CD4-positive, CD25-positive, alpha-beta regulatory T cell (primary cell): ENCODE measurements at places on chromosomes 13 and 19.

DNA sequence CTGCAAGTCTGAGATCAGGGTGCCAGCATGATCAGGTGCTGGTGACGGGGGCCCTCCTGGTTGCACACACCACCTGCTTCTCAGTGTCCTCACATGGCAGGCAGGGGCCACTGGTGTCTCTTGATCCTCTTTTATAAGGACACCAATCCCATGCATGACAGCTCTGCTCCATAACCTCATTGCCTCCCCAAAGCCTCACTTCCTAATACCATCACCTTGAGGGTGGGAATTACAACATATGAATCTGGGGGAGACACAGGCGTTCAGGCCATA lies 15.0 kb upstream of the MIER2 start:
- DNase-seq = no peak

DNA sequence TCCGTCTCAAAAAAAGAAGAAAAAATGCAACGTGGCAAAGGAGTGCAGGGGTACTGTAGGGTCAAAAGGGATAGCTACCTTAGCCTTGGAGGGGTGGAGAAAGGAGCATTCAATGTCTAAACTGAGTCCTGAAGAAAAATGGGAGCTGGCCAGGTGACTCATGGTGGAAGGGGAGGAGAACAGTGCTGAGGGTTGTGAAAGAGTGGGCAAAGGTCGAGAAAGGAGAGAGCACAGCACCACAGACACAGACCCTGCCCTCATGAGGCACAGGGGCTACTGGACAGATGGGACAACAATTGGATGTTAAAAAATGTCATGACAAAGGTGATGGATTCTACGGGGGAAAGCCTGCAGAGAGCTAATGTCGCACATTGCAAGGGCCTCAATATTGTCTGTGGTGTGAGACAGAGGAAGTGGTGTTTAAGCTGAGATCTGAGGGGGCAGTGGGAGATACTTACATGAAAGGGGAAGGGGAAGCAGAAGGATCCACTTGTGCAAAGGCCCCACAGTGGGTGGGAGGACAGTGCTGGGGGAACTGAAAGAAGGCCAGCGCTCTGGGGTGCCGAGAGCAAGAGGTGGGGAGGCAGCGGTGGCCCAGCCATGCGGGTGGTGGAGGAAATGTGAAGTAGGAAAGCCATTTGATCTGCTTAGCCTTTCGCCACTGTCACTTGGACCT lies 42.9 kb upstream of the URAD start:
- no peak for DNase-seq

- no peak for DNase-seq
These were observed 43.8 kb upstream of the USP29 start for GRCh38 chr19:57075801-57076492.

DNA sequence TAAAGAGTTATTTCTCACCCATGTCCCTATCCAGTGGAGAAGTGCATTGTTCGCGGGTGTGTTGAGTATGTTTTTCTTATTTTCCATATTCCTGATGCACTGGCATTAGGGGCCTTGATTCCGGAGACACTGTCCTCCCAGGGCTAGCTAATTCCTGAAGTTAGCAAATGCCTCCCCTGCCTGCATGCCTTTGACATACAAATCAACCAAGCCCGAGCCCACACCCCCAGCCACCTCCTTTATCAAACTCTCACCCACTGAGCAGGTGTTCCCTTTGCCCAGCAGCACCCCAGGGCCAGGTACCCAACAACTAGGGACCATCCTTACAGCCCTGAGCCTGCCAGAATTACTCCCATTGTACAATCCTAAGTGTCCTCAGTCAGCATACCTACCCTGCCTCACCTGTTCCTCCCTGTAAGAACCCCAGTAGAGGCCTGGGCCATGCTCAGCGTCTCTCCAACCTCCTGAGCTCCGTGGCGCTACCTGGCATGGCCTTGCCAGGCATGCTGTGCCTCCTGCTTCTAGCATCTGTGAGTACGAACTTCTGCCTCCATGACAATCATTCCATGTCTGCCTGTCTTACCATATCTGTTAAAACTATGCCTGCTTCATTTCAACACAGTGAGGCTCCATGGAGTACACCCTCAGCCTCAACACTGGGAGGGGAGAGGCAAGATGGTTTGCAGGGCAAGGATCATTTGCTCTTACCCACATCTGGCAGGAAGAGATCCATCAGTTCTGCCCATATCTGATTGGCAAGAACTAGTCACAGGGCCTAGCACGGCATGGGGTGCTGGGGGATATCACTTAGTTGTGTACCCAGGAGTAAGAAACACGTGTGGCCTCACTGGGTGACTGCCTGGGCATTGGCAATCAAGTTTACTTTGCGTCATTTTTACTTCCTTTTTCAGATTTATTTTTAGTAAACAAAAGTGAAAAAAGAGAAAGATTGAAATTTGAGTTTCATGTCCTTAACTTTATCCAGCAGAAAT lies 203.9 kb downstream of the SHISA2 start:
- DNase-seq = no peak

GRCh38 chr19:55377356-55378131 lies 918 bp downstream of the TMEM190 start:
- DNase-seq = no peak

- no peak for DNase-seq
These were observed 57.0 kb downstream of the NUFIP1 start for GRCh38 chr13:44932171-44932849.

DNA sequence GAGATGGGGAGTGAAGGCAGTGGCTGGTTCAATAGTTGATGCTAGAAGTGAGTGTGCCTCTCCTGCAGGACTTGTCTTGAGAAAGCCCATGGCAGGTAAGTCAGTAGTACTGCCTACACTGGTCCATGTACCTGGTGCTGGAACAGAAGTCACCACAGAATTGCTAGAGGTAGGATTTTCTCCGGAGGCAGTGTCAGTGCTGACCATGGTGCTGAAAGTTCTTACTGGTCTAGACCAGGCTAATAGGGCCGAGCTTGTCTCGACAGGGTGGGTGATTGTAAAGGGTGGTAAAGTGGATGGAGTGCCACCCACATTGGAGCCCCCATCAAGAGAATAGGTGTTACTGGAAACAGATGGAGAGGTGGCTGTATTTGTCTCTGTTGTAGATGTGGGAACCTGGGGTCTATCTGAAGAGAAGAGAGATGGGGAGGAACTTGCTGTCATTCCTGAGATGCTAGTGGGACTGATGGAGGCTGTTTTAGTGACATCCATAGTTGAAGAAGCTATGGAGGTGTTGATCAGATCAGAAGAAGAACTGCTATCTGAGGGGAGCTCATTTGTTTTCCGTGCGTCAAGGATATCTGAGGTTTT lies 36.6 kb downstream of the MUC16 start:
- DNase-seq = no peak
